ENCODE measurements at places on chromosomes 2 and 18.

- DNase-seq: no peak
Observed at GRCh38 chr2:63788071-63788470, 53.6 kb upstream of the UGP2 start.

DNA sequence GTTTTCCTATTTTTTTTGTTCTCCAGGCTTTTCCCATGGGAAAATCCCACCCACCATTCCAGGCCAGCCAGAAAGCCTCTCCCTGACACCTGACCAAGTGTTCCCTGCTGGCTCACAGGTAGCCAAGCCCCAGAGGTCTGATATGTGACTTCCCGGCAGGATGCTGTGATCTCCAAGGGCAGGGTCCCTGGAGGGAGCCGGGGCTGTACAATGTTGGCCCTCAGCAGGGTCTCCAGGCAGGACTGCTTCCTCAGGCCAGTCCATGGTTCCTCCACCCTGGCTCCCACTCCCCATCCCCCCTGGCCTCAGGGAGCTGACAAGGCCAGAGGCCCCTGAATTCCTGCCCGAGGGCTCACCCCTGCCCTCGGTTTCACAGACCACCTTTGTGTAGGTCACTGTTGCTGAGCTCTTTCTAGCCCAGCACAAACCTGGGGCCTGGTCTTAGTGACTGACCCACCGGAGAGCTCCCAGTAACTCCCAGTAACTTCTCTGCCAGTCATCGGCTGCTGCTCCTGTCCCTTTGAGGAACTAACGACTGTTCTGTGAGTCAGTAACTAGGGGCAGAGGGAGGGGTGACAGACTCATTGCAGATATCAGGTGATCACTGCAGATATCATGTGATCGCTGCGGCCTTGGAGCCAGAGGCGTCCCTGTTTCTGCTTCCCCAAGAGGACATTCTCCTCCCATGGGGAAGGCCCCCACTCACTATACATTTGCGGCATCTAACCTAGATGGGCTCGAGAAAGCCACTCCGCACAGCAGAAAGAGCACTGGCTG lies 38.7 kb downstream of the SDC1 start:
- DNase-seq: no peak

DNA sequence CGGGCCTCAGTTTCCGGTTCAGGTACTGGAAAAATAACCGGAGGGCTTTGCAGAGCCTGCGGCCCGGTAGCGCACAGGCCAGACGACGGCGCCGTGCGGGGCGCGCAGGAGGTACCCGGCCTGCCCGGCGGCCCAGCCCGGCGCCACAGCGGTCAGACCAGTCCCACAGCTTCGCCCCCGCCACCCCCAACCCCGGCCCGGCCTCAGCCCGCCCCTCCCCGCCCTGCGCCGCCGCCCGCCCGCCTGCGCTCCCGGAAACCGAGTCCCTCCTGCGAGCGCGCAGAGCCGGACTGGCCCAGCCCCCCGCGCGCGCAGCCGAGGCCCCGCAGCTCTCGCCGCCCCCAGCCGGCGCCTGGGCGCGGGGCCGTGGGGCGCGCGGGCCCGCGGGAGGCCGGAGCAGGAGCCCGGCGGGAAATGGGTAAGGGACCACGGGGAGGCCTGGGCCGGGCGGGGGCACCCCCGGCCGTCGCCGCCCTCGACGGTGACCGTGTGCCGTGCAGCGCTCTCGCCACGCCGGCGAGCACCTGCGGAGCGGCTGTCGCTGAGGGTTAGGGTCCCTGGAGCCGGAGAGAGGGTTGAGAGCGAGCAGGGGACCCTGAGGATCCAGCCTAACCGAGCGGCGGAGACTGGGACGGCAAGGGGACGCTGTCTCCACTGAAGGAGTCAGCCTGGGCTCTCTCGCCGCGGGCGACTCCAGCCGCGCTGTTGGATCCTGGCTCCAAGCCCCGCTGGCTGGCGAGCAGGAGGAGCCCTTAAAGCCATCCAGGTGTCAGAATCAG lies 16.5 kb upstream of the PSD4 start:
- DNase-seq: peak; percentile 25

GRCh38 chr18:11327391-11328009 lies 178.1 kb upstream of the PIEZO2 start:
- no peak for DNase-seq

- DNase-seq: no peak
Observed at GRCh38 chr18:68509902-68510301, 205.0 kb downstream of the TMX3 start.

DNA sequence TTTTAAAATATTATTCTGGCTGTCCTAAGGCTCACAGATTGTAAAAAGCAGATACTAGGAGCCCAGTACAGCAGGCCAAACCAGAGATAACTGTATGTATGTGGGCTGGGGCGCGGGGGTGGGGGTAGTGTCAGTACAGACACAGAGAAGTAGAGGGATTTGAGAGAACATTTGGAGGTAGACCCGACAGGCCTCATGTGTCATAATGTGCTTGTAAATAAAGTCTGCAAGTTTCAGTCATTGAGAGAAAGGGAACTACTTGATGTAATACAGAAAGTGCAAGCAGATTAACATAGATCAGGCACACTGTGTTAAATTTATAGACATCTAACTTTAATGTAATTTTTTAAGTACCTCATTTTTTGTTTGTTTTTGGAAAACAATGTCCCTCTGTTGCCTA lies 7.4 kb upstream of the POLI start:
- DNase-seq: no peak

DNA sequence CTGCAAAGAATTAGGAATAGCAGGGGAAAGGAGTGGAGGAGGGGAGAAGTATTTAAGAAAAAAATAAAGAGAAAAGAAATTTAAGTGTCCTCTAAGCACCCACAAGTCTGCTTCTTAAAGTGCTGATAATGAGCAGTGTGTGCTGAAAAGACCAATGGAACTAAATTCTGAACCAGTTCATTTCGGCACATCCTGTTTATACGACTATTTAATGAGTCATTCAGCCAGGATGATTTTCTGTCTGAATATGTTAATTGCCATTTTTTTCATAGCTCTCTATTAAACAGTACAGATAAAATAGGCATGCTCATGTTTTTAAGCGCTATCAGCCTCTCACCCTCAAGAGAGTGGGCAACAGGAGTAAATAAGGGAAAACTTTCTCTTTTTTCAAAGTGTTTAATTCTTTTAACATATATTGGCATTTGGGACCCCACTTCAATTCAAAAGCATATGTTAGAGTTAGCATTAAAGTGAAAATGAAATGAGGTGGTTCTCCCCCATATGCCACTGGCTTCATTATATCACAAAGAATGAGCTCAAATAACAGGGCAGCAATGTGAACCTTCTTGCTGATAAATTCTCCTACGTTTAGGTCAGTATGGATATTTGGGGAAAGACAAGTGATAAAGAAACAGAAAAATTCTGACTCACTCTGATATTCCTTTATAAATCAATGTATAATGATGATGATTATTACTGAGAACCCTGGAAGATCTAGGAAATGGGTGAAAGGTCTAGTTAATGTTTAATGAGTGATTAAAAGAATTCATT lies 87.5 kb downstream of the TCF4 start:
- DNase-seq: no peak

DNA sequence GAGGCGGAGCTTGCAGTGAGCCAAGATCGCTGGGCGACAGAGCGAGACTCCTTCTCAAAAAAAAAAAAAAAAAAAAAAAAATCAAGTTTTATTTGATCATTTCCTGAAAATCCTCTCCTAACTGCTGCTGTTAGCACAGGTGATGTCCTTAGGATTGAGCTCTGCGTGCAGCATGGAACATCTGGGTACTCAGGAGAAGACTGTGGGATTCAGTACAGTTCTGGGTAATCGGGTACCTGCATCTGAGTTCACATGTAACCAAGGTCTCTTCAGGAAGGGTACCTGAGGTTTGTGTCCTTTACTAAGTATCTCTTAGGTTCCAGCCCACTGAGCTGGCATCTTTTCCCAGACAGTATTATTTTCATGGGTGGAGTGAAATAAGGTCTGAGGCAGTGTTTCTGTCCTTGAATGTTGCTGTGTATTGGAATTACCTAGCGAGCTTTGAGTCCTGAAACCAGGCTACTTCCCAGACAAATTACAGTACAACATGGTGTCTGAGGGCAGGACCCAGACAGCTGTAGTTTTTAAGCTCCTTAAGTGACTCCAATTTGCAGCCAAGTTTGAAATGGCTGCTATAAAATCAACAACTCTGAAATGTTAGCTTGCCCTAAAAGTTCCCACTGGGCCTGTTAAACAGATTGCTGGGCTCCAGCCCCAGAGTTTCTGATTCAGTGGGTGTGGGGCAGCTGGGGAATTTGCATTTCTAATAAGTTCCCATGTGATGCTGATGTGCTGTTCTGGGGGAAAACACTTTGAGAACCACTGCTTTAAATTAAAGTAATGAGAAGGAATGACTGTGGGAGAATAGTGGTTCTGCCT lies 120.5 kb downstream of the PMAIP1 start:
- no peak for DNase-seq

DNA sequence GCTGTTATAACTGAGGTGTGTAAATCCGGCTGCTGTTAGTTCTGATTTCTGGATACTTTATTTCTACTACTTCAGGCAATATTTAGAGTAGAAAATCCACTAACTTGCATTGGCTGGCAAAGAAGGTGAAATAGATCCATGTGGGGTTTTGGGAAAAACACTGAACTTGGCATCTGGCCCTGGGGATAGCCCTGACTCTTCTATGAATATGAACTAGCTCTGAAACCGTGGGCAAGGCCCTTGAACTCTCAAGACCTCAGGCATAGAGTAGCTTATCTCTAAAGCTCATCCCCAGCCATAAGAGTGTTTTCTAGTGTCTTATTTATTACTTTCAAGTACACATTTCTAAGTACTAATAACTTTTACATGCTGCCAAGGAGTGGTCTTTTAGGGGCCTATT lies 25.8 kb downstream of the PARD3B start:
- no peak for DNase-seq

DNA sequence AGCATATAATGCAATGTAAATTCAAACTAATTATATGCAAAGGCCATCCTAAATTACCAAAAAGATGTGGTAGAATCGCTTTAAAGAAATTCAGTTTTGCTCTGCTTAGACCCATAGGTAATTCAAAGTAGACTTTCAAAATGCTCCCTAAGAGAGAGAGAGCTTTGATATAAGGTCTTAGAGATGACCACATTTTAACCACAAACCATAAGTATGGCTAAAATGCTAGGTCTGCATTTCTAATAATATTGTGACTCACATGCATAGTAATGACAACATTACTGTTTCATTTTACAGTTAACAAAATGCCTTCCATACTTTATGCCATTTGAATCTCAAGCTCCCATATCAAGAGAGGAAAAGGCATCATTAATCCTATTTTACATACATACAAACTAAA lies 144.5 kb downstream of the RAD51AP2 start:
- DNase-seq: no peak

DNA sequence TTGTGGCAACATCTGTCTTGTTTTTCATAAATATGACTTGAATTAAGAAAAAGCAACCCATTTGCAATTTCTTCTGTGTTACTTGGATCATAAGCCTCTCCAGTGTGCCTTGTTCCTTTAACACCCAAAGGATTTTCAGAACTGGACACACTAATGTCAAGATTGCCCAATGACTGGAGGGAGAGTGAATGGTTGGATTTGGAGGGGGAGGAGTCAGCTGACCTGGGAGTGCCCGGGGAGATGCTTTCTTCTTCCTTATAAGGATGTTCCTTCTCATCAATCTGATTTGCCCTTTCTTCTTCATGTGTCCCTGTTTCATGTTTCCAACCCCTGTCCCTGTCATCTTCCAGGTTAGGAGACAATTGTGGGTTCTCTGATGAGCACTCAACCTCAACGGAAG lies 48.8 kb downstream of the ALPK2 start:
- DNase-seq: no peak

DNA sequence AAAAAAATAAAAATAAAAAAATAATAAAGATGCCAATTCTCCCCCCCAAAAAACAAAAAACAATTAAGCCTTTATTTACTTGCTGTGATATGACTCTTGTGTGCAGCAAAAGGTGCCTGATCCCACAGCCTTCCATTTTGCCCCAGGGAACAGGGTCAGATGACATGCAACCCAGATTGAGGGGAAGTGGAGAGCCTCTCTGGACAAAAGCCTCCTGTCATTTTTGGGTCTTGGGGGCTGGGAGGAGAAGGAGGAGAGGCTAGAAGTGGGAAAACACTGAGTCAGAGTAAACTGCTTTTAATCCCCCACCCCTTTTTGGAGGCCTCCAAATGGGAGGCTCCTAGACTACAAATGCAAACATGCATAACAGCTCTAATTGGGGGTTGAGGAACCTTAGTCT lies 46.6 kb upstream of the SCG2 start:
- no peak for DNase-seq

DNA sequence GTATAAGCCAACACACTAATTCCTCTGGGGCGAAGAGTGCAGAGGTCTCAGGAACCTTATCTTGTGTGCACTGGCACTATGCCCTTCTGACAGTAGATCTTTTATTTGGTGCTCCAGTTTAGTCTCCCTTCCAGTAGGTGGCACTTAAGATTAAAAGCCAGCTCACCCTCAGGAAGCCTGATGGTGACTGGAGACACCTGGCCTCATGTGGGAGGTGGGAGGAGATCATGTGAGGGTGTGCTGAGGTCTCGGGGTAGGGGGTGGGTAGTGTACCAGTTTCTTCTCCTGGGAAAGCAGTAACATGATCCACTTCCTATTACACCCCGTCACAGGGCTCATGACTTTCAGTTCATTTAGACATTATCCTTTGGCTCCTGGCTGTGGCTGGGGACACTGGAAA lies 654.9 kb downstream of the ADCYAP1 start:
- no peak for DNase-seq

GRCh38 chr2:151905963-151906632 lies 77.9 kb upstream of the ARL5A start:
- no peak for DNase-seq

GRCh38 chr2:71629273-71629672 lies 175.9 kb downstream of the DYSF start:
- DNase-seq: no peak

DNA sequence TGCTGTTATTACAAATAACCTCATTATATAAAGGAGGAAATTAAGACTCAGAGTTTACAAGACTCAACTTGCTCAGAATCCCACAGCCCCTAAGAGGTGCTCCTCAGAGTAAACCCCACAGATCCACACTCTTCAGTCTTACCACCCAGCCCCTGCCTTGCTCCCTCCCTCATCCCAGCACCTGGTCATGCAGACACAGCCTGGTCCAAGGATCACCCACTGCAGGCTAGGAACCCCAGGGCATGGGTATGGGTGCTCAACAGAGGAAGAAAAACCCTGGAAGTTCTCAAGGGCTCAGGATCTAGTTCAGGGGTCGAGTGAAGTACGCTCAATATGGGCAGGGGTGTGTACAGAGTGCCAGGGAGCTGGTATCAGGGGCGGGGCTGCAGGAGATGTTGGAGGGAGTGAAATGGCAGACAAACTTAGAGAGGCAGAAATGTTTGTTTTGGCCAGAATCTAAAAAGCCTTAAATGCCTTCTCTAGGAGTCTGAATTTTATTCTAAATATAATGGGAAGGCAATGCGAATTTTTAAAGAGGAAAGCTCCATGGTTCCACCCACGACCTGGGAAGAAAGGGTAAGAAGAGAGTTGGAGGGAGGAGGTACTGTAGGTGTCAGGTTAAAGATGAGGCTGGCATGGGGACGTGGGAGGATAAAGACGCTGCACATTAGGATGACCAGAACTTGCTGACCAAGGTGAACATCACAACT lies 79.1 kb upstream of the MGAT4A start:
- no peak for DNase-seq
